T-cell (primary cell): ENCODE measurements at places on chromosomes 5 and 9. TPM values are rescaled to one million over a fixed set of nuclear protein-coding genes. Genes with fewer than 3 reads are reported as not detected.

DNA sequence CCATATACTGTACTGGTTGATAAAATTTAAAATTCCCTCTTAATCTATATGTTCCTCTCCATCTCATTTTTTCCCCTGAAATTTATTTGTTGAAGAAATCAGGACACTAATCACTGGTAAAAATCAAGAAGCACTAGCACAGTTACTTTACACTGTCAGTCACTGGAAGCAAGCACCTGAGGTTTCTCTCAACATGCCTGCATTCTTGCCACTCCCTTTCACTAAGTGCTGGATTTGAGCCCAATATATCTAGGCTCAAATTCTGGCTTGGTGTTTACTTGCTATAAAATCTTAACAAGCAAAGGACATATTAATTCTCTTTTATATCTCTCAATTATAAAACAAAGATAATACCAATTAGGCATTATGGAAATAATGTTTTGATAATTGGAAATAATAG is 58.6 kb downstream of the DIAPH1 start:
- DNase-seq, result no peak

GRCh38 chr9:124266139-124266825 is 8.5 kb downstream of the NEK6 start:
- no peak for DNase-seq

- DNase-seq, result no peak
Measured at GRCh38 chr5:82526540-82526939, 248.4 kb upstream of the RPS23 start.

GRCh38 chr9:85662573-85662972 is 79.2 kb downstream of the AGTPBP1 start:
- DNase-seq, result no peak

- no peak for DNase-seq
Measured at GRCh38 chr9:124473310-124473709, 23.1 kb downstream of the ADGRD2 start.

GRCh38 chr5:168925160-168925559 is 346.0 kb upstream of the PANK3 start:
- DNase-seq, result no peak

GRCh38 chr5:176387384-176387925 is 943 bp downstream of the NOP16 start:
- DNase-seq, result no peak

DNA sequence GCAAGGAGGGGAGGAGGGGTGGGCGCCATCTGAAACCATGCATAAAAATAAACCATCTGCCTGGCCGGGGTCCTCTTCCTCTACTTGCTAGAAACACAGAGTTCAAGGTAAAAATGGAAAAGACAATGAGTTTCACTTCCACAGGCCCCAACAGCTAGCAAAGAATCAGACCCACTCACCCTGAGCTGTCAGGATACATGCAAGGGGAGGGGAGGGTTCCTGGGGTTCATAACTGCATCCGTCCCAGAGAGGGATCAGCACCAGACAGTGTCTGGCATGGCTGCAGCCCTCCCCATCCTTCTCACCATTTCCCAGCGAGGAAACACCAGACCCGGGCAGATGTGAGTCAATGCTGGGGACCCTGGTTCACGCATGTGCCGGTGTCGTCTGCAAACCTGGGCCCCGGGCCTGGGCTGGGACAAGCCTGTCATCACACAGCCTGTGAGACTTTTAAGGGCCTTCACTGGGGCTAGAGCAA is 55.4 kb downstream of the SEMA4D start:
- no peak for DNase-seq

- DNase-seq, result no peak
Measured at GRCh38 chr9:72675586-72675985, 154.2 kb downstream of the TMC1 start.

EDIL3 gene
- not detected for total RNA-seq

C5orf46 gene
- not detected for total RNA-seq

HRH2 gene
- 8.0 TPM for total RNA-seq

ZNF300 gene
- 2.8 TPM for total RNA-seq
